ENCODE measurements at places on chromosomes 1 and 21.

- DNase-seq = no peak
These were observed 8.5 kb upstream of the ARF1 start for GRCh38 chr1:228073857-228074545.

- DNase-seq = no peak
These were observed 43.1 kb downstream of the SCP2 start for GRCh38 chr1:52970149-52970548.

DNA sequence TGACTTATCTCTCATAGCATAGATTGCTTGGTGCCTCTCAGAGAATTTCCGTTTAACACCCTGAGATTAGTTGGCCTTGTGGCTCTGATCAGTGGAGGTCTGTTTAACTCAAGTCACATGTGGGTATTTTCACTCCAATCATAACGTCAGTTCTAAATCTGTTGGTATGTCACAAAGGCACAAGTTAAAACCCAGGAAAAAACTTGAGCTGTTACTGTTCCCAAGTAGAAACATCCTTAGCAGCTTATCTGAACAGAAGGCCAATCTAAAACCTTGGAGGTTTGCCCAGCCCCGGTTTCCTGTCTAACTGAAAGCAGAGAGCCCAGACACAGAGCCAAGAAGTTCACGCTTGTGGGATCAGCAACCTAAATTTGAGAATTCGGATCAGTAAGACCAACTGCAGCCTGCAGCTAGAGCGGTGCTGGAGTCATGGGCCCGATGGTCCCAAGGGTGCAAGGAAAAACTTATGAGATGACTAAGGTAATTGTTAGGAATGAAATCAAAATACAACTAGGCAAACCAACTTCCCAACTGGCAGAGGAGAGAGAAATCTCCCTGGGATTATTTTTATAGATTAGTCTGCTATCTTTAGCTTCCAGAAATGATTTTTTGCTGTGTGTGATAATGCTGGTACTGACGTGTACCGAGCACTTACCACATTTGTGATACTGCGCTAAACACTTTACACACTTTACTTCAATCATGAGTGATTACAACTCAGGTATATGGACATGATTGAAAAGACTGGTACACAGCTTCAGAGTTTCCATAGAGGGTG lies 90.2 kb upstream of the C1orf21 start:
- DNase-seq = no peak

DNA sequence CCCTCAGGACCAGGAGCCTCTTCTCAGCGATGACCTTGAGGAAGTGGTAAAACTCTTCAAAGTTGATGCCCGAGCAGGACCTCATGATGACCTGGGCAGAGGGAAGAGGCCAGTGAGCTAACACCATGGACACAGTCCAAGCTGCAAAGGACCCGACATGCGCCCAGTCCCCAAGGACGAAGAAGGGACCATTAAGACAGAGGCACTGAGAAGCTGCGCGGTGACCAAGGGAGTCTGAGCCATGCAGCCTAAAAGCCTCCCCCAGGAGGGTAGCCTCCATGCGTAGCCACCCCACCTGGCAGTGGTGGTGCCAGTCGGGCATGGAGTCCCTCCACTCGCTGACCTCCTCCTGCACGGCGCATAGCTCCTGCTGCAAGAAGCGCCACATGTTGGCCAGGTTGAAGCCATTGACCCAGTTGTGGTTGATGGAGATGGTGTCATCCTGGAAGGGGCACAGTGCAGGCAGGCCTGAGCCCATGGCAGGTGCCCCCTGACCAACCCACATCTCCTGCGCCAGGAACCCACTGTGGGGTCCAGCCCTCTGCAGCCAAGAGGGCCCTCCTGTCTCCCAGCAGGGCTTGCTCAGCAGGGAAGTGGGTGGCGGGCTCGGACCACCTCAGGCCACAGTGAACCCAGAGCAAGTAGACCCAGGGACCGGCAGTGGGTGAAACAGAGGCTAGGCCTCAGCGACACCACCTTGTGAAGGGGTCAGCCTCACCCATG lies 2.4 kb downstream of the JMJD4 start:
- no peak for DNase-seq

- DNase-seq = no peak
These were observed 48.5 kb upstream of the ECE1 start for GRCh38 chr1:21338573-21339355.

DNA sequence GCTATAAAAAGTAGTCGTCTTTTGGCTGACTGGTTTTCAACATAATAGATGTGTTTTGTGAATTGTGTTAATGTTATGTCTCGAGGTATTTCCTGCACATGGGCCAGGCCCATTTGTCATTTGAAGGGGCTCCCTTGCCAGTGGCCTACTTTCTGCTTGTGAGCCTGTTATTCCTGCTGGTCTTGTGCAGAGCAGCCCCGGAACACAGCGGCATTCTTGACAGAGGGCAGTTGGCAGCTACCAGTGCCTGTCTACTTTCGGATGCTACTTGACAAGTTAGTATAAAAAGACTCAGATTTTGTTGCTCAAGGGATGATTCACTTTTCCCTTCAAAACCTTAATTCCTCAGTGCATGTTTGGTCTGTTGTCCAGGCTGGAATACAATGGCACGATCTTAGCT lies 28.5 kb downstream of the PGM1 start:
- no peak for DNase-seq

DNA sequence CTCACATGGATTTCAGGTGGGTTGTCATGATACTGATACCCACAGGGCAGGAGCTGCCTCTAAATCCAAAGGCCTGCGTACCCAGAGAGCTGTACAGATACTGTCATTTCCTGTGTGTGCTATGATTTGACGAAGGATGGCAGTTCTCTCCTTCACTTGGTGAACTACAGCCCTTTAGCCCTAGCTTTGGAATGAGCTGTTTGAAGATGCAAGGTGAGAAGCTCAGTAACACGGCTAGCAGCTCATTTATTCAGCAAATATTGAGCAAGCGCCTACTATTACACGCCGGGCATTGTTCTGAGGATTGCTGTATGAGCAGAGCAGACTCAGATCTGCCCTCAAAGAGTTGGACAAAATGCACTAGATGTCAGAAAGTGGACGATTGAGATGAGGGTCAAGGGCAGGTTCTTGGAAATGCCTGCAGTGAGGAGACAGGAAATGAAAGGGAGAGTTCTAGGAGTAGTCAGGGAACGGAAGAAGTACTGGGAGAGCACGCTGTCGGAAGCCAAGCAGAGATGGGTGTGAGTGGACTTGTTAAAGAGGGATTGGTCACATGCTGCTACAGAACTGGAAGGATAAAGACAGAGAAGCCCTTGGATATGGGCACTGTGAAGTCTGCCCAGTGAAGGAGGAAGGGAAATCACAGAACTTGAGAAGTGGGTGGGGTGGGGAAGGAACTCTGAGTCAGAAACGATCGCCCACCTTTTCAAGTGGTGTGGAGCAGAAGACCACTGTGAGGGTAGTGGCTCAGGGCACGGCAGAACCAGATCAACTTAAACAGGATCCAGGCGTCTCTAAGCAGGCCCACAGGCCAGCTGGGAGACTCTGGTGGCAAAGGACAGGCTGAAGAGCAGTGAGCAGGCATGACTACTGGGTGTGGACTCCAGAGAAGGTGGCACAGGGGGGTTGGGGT lies 7.1 kb downstream of the PTGFRN start:
- no peak for DNase-seq

- DNase-seq = no peak
These were observed 133.0 kb downstream of the URB2 start for GRCh38 chr1:229759037-229759435.

All from T follicular helper cell (primary cell).